ENCODE measurements at places on chromosomes 11 and 22. TPM values are rescaled to one million over a fixed set of nuclear protein-coding genes. Genes with fewer than 3 reads are reported as not detected.

DNA sequence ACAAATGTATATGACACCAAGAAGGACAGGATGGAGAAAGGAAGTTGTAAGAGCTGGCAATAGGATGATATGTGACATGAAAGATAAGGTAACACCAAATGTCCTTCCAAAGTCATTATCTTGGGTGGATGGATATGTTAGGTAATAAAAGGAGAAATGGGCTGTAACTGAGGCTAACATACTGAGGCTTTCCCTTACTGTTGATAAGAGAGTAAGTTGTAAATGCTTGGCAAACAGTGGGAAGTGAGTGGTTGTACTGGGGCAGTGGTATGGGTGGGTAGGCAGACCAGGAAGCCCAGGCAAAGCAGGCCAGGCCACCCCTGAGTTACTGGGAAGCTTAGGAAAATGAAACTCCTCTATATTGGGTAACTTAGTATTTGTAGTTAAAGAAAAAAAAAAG lies 73.7 kb downstream of the ARHGAP42 start:
- DNase-seq, result no peak

DNA sequence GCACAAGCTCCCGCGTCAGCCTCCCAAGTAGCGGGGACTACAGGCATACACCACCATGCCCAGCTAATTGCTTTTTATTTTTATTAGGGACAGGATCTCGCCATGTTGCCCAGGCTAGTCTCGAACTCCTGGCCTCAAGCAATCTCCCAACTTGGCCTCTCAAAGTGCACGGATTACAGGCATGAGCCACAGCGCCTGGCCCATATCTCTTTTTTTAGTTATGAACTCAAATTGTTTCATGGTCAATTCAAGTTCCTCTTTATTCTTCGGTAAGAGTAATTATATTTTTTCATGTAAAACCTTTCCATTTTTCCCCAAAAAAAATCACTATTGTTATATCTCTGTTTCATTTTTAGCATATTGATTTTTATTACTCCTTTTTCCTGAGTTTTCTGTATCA lies 25.5 kb downstream of the FCHSD2 start:
- DNase-seq, result no peak

The TRIM48 gene
- total RNA-seq, result not detected

DNA sequence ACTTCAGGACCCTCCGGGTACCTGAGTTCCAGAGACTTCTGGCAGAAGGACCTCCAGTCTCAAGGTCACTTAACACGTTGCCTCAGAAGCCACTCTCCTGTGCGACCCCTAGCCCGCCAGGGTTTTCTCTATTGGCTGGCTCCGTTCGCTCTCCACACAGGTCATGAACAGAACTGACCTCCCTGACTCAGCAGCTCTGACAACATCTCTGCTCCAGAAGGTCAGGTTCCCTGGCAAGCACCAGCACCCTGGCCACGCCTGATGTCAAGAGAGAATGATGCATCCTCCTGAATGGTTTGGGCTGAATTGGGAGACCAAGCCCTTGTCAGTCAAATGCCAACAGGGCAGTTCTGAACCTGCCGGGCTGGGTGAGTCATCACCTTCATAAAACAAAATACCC lies 84.3 kb upstream of the TMEM45B start:
- DNase-seq, result no peak

The APOA4 gene
- not detected for total RNA-seq

The SLC17A6 gene
- total RNA-seq, result not detected

DNA sequence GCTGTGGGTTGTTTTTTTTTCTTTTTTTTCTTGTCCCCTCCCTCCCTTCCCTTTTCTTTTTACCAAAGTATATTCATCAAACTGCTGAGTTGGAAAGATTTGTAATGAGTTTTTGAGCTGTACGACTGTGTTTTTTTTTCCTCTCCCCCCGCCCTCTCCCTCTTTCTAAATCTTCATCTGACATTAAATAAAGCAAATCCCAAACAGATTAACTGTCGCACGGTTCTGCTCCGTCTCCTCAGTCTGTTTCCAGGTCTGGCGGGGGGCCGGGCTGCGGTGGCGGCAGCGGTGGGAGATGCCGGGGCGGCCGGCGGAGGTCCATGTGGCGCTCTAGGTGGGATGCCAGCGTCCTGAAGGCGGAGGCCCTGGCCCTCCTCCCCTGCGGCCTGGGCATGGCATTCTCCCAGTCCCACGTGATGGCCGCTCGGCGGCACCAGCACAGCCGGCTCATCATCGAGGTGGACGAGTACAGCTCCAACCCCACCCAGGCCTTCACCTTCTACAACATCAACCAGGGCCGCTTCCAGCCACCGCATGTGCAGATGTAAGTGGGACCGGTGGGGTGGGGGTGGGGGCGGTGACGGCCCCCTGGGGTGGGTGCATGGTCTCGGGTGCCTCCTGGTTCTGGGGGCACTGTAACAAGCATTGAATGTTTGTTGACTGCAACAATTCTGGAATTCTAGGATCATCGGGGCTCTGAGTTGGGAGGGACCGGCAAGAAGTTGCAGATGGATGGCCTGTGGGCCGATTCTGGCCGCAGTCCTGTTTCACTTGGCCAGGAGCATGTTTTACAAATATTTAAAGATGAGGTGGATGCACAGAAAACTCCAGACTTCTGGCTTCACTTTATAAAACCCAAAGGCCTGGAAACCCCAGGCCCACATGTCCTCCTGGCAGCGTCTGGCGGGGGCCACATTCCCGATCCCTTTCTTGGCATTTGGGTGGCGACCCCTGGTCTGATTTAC lies 13.1 kb downstream of the MPPED1 start:
- no peak for DNase-seq

GRCh38 chr11:75051043-75051442 lies 45.6 kb downstream of the OR2AT4 start:
- no peak for DNase-seq

The RHBDD3 gene
- 19.2 TPM for total RNA-seq

- DNase-seq, result no peak
Measured at GRCh38 chr11:230431-230830, 5.7 kb downstream of the SIRT3 start.

DNA sequence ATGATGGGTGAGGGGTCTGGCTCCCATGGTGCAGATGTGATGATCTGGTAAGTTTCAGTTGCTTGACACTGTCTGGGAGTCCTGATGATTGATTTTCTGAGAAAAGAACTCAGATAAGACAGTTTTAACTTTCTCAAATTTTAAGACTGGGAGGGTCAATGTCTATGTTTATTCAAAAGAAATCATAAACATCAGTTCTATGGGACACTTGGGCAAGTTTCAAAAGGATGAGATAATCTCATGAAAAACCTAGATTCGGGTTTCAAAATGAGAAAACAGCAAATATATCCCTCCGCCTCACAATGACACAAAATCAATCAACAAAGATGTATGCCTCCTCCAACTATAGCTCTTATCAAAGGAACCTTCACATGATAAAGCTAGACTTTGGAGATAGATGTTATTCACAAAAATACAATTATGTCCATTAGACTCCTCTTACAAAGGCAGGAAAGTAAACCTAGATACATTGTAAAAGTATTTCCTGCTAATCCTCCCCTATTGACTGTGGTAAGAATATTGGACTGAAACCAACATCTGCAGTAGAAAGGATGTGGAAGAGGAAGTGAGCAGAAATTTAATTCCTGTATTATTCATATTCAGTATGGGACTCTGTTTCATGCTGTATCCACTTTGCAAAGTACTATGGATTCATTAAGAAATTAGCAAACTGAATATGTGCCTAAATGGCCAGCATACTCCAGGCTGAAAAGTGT lies 21.6 kb downstream of the SVIP start:
- no peak for DNase-seq

The ASCC2 gene
- total RNA-seq, result 87.7 TPM

DNA sequence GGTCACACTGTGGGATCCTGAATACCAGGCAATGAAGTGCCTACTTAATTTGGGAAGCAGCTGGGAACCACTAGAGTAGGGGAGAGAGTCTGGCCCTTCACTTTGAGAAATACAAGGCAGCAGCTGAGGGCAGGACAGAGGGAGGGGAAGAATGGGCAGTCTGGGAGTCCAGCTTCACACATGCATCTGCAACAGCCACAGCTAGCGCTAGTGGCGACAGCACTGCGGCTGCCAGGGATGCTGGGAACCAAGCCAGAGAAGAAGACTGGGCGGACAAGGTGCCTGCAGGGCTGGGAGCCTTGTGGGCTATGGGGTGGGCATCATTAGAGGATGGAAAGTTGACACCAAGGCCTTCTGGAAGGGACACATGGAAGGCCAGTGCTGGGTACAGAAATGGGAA lies 15.8 kb downstream of the SCUBE2 start:
- DNase-seq, result no peak

DNA sequence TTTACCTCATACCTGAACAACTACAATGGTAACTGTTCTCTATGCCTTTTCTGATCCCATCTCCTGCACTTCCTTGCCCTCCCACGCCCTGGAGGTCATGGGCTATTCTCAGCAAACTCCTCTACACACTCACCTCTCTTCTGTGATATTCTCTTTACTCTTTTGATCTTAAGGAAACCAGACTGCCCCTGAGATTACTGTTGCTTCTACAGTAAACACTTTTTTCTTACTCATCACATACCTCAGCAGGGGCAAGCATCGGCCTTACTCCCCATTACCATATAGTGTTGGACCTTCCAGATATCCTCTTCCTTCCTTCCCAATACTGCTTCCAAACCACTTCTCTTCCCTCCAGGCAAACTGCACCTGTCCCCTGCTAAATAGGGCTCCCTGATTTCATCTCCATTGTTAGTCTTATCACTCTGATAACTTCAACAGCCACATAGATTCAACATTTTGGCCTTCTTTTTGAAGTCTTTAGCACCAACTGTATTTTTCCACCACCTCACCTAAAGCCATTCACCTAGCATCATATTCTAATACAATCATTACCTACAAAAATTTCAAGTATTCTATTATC lies 141.2 kb downstream of the RBFOX2 start:
- DNase-seq, result no peak

DNA sequence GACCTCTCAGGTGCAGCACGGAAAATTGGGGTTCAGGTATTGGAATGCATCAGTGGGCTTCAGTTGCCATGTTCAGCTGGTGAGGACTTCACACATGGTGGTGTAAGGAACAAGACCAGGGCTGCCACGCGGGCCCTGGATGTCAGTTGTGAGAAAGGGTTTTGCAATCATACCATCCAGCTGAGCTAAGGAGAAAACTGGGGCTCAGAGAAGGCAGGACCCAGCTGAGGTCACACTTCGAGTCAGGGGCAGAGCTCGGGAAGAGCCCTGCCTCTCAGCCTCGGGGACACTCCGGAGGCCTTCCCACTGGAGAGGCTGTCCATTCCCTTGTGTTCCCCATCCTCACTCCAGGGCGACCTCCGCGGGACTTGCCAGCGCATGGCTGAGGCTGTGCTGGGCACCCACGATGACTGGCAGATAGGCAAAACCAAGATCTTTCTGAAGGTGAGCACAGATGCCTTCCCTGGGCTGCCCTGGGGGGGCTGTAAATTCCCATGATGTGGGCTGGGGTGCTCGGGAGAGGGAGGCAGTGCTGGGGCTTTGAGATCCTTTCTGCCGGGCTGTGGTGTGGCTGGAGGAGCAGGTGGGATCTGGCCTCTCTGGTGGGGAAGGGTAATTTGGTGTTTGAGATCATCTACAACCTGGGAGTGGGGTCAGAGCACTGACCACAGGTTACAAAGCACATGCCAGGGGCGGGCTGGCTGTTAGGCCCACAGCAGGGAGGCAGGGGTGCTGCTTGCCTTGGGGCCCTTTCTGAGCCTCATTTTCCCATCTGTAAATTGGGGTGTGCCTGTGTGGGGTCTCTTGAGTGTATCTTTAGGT lies 47.2 kb downstream of the MYO7A start:
- DNase-seq, result no peak

The SLC22A25 gene
- total RNA-seq, result not detected

DNA sequence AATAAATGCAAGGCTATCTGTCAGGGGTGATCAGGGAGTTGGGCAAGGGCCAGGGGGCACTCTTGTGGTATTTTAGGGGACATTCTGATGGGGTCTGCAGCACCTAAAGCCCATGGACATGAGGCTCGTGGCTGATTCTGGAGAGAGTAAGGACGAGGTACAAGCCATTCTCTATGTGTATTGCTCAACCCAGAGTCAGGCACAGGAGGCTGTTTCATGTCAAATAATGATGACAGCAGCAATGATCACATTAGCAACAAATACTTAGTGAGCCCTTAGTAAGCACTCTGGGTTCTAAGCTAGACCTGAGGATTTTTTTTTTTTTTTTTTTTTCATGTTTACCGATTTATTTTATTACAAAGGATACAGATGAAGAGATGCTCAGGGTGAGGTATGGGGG lies 83.5 kb upstream of the THY1 start:
- no peak for DNase-seq

The OR52H1 gene
- total RNA-seq, result not detected

The OR4C3 gene
- not detected for total RNA-seq

Measured in naive thymus-derived CD8-positive, alpha-beta T cell (primary cell).